GM12878 (cell line): ENCODE measurements at places on chromosomes 7 and 10.

DNA sequence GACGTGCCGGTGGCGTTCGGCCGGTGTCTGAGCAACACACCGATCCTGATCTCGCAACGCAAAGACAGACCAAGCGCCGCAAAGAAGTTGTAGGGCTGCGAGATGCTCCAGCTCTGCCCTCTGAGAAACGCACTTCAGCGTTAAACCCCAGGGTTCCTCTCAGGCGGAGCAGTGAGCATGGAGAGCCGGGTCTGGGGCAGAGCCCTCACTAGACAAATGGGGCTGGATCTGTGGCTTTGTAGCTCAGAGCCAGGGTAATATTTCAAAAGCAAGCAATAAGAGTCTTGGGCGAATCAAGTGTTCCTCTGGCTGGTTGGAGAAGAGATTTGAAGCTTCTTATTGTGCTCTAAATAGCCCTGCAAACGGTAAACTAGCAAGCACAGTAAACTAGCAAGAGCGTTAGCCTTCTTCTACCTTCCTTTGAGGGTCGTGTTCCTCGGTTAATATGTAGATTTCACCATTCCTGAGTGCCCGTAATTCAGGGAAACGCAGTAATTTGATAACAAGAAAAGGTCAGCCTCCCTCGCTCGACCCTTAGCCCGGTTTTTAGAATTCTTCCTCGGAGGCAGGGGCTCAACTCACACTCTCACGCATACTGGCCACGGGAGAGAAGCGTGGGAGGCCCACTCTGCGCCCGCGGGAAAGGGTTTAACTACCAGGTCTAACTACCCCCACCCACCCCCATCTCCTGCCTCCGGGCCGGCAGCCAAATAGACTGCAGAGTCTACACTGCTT, 6.7 kb downstream of the SKAP2 start:
- no peak for DNase-seq

GRCh38 chr7:135743907-135744731, 4.5 kb downstream of the FAM180A start:
- no peak for DNase-seq

- no peak for DNase-seq
Observed at GRCh38 chr7:30740417-30741181, 11.3 kb upstream of the INMT start.

DNA sequence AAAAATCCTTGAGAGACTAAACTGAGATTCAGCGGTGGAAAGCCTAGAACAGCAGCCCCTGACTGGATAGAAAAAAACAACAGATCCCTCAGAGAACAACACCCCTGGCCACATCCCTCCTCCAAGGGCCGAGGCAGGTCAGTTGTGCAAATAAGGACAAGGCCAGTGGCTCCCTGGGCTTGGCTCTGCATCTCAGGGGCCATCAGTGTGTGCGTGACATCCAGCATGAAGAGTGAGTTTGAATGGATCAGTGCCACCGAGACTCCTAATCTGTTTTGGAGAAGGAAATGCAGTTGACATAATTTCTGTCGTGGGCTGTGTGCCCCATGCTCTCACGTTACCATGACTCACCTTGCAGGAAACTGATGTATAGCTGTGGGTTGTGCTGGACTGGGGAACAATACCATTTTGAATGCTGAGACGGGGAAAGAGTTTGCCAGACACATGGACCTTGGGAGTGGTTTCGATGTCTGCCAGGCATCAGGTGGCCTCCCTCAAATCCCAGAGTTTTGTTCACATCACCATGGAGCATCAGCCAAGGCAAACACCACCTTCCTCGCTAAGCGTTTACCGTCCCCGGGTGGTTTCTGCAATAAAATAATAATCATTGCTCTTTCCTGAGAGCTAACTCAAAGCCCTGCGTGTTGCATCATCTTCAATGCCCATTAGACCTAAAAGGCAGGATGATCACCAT, 153.2 kb upstream of the FZD8 start:
- DNase-seq = no peak

DNA sequence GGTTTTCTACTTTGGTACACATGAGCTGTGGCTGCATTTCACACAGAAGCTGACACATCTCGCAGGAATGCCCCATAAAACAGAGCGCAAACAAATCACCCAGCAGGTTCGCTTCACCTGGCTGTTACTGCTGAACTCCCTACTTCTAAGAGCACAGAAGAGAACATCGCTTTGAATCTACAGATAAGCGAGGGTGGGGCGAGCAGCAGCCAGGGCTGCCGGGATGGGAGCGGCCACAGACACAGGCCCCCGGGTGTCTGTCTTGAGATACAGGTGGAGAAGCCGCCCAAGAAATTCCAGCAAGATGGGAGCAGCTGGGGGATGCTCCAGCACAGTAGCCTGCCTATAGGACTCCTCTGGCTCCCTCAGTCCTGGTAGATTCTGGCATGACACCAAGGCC, 27.4 kb downstream of the OGDHL start:
- DNase-seq = no peak

- no peak for DNase-seq
Observed at GRCh38 chr7:30901856-30902255, 9.8 kb upstream of the AQP1 start.

- no peak for DNase-seq
Observed at GRCh38 chr10:125547010-125547650, 135.8 kb downstream of the TEX36 start.

- DNase-seq = no peak
Observed at GRCh38 chr10:66695046-66695445, 230.8 kb upstream of the LRRTM3 start.

DNA sequence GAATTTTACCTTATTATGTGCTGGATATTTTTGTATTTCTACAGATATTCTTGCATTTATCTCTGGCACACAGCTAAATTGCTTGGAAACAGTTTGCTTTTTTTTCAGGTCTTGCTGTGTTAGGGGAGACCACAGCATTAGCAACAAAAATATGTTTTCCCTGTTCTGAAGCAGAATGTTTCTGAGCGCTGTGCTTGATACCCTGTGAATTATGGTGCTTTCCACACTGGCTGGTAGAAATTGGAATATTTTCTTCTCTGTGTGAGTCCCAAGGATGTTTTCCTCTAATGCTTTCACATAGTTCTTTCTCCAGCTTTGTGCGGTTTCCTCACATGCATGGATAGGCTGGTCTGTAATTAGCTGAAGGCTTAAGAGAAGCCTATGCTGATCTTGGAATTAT, 651.6 kb upstream of the IGFBP3 start:
- no peak for DNase-seq

DNA sequence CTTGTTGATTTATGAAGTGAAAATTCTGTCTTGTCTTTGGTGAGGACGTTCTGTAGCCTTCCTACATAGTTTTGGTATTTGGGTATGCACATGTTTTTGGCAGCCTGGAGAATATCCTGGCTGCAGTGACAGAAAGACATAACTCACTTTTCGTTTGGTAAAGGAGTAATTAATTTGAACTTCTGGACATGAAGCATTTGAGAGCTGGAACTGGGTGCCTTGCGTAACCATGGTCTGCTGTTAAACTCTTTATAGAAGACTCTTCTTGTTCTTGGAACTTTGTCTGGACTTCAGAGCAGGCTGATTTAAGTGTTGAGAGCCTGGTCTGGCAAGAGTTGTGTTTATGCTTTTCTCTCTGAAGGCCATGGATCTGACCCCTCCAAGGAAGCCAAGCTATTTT, 231.3 kb downstream of the LRMDA start:
- DNase-seq = no peak

DNA sequence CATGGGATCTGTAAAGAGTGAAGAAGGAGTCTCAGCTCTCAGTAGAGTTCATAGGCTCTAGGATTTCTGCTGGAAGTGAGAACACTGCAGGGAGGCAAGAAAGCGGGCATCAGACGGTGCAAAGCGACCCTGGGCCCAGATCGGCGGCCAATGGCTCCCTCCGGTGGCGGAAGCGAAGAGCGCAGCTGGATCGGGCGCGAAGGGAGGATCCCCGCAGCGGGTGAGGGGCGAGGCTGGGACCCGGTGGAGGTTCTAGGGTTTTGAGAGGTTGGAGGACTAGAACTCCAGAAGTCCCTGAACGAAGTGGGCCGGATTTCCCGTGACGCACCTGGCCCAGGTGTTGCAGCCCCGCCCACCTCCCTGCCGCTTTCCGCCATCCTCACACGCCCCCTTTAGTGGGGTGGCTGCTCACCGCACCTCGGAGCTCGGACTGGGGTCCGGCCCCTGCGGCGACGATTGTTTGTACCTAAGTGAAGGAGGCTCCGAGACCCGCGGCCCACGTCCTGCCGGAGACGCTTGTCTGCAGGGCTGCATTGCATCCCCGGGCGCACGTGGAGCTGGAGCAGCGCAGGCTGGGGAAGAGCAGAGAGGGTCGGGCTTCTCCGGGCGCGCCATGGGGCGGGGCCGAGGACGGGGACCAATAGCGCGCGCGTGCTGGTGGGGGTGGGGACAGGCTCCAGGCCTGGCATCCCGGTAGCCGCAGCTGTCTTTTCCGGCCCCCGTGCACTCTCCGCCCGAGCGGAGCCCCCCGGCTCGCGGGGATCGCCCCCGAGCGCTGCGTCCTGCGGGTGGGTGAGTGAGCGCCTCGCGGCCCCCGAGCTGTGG, at the start of gene SLC12A9:
SLC12A9 (plus strand) TSS at position 666 of the 825 bp plus-strand sequence. CDS start 1,485 bp downstream, outside the sequence.
- DNase-seq = peak; percentile 45

DNA sequence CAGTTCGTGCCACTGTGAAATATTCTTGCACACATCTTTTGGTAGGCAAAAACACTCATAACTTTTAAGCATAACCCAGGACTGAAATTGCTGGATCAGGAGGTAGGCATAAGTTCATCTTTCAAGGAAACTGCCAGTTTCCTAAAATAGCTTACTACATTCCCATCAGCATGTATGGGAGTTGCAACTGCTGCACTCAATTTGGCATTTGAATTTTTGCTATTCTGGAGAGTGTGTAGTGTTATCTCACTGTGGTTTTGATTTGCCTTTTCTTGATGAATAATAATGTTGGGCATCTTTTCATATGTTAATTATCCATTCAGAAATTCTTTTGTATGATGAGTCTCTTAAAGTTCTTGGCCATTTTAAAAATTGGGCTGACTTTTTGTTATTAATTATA, 95.2 kb downstream of the ORC5 start:
- DNase-seq = no peak

DNA sequence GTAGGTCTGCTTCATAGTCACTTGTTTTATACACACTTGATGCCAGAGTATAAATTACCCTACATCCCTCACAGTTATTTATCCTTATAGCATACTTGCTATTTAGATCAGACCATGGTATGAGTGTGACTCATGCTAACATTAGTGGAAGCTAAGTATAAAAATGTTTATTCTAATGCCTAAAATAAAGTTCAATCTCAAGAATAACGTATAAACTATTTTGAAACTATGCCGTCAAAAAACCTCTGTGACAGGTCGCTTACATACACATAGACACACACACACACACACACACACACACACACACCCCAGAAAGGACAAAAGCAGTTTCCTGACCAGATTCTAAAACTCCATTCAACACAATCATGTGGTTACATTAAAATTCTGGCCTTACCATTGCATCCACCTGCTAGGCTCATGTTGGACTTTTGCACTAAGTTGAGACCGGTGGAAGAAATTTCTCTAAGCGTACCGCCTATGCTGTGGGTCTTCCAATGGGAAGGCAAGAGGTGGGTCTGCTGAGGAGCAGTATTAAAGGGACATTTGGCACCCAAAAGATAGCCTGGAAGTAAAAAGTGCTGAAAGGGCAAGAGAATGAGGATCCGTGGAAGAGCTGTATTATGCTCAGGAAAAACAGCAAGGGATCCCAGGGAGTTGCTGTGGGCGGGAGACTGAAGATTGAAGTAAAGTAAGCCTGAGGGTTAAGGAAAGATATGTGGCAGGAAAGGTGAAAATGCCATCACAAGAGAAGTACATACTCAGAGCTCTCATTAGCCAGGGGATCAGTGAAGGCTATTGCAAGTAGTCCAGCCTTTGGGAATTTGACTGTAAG, 5.0 kb downstream of the FOXP2 start:
- DNase-seq = no peak

- no peak for DNase-seq
Observed at GRCh38 chr7:79009647-79010046, 443.8 kb downstream of the MAGI2 start.

DNA sequence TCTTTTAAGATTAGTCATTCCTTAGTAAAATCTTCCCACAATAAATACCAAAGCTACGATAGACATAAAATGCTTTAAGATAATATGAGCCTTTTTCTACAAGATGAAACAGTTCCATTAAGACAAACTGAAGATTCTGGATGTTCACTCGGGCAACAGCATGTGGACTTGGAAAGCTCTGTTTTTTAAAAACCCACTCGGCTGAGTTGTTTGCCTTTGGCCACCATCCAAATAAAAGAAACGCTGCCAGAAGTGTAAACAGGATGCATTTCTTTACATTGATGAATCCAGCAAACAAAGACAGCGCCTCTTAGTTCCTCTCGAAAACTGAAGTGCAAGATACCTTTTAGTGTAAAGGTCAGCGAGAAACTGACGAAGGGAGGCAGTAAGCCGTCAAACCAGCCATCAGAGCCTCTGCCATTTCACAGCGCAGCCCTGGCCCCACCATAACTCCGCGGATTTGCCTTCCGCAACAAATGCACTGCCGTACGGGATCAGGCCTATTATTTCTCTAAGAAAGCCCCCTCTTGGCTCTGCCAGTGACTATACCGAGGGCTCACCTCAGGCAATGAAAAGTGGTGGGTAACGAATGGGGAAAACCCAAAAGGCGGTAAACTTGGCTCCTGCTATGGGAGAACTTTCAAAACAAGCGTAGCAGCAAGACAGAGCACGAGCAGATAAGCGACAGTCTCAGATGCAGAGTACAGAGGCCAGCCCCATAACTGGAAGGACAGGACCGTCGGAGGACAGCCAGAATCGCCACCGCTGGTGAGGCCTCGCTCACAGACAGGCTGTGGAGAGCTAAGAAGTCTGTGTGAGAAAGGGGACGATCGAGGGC, 41.4 kb downstream of the GNA12 start:
- no peak for DNase-seq

GRCh38 chr10:105149371-105149891, 508.3 kb downstream of the SORCS3 start:
- DNase-seq = no peak

GRCh38 chr7:74365322-74366022, 76.3 kb downstream of the CLIP2 start:
- no peak for DNase-seq

GRCh38 chr7:45974540-45975360, 53.7 kb upstream of the IGFBP3 start:
- DNase-seq = no peak

- DNase-seq = no peak
Observed at GRCh38 chr10:22655312-22655981, 58.9 kb downstream of the PIP4K2A start.

DNA sequence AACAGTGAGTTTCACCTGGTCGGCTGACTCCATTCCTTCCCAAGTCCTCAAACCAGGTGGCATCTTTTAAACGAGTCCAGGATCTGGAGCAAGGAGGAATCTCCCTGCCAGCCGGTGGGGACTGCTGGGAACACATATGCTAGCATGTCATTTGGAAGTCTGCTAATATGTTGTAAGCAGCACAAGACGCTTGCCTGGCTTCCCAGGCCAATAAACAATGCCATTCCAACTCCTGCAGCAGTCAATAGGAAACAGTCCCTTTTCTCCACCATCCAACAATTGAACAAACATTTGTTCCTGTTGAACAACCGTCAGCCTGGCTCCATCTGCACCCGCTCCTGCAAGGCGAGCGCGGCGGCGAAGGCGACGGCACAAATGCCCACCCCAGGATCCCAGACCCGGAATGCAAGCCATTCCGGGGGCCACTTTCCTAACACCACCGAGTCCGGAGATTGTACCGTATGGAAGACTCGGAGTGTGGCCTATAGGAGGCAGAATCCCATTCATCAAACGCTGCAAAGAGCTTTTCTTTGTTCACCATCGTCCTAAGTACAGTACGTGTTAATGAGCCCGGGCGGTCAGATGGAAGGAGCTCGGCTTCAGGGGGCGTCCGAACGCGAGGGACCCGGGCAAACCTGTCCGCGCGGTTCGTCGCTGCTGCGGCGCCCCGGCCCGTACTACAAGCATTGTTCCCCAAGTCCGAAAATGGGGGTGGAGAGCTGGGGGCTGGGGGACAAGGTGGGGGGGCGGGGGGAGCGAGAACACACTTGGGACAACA, 1.6 kb downstream of the FAM53B start:
- DNase-seq = no peak
